Activated naive CD8-positive, alpha-beta T cell treated with anti-CD3 and anti-CD28 coated beads, Interleukin-2, amount 50 U/mL, for 24 hours (primary cell): ENCODE measurements at places on chromosomes 7 and 10.

DNA sequence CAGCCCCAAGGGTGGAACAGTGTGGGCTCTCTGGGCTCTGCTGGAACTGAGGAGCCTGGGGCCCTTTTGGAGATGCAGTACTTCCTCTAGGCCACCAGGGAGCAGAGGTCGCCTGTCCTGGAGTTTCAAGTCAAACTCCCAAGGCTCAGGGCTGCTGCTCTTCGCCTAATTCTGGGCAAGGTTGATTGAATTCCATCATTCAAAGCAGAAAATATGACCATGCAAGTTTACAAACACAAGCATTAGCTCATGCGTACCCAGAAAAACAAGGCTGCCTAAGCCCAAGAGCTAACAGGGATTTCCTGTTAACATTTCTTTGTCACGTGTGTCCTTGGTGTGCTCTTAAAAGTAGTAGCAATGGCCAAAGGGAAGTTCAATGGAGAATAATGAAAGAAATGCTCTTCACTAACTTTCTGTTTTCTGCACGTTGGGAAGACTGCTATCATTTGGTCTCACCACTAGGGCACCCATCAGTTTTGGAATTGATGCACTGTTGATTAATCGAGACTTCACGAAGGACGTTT lies 20.1 kb downstream of the LDB3 start:
- DNase-seq: peak; percentile 45

- no peak for DNase-seq
These were observed 75.4 kb downstream of the CFTR start for GRCh38 chr7:117555260-117555659.

DNA sequence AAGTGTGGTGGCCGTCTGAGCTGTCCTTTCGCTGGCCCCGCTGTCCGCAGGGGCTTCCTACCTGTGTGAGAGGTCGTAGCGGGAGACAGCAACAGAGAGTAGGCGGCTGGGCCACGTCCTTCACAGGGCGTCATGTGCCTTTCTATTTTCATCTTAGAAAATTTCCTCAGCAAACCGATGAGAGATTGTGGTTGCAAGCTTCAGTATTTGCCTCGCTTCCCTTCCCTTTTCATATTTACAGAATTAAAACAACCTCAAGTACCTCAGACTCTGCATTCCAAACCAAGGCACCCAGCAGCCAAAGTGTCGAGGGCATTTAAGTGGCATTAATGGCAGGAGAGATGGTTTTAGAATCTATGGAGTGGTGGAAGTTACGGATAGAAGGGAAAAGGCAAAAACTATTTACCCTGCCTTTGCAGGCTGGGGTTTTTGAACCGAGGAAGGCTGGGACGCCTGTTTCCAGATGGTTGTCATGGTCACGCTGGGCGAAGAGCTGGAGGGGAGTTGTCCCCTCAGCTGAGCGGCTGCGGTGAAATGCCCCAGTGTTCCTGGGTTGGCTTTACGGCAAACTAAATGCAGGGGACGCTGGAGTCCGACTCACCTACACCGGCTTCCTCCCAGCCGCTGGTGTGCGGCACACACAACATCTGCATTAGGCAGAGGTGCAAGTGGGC lies 41.9 kb downstream of the WIPI2 start:
- no peak for DNase-seq

GRCh38 chr10:93076871-93077270 lies 3.2 kb downstream of the CYP26A1 start:
- DNase-seq: no peak

DNA sequence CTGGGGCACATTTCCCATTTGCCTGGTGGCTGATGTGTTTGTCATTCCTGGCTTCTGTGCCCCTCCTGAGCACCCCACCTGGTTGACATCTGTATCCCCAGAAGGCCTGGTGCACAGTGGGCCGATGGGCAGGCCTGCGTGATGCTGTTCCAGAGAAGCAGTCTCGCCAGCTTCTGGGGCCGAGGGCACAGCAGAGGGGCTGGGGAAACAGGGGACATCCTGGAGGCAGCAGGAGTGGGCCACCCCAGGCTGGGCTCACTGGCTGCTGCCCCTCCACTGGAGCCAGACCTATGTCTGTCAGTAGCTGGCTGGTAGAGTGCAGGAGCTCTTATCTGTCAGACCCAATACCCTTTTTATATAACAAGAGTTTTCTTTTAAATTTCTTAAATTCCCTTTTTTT lies 896 bp upstream of the MYL7 start:
- no peak for DNase-seq

GRCh38 chr7:13414661-13415107 lies 574.8 kb downstream of the ETV1 start:
- no peak for DNase-seq

DNA sequence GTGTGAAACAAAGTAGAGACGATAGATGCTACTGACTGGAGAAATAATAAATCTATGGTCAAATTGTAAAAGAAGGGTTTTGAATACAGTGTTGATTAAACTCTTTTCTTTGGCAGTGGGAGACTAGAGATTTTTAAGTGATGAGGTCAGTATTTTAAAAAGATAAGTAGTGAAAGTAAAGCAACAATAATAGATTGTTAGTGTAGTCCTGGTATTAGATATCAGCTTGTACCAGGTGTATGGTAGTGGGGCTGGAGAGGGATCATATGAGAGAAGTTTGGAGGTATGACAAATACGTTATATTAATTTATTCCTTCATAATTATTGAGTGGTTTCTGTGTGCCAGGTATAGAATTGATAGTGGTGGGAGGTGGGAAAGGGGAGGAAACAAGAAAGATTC lies 25.2 kb downstream of the PHTF2 start:
- no peak for DNase-seq

- no peak for DNase-seq
These were observed 30.1 kb upstream of the KCNMA1 start for GRCh38 chr10:77667426-77668324.

GRCh38 chr10:62587011-62587410 lies 212.8 kb downstream of the ZNF365 start:
- no peak for DNase-seq

DNA sequence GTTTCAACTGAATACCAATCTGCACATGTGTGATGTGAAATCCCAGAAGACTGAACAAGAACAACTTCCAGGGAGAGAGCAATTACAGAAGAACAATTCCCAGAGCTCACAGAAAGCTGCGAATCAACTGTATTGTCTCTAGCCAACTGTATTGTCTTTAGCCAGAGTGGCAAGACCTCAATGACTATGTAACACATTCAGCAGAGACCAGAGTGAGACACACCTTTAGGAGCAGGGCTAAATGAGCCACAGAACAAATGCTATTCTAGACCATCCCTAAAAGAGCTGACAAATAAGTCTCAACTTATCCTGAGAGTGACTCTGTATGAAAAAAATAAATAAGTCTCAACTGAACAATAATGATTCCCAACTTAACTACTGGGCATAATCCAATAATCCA lies 72.0 kb downstream of the KMT2C start:
- DNase-seq: no peak

DNA sequence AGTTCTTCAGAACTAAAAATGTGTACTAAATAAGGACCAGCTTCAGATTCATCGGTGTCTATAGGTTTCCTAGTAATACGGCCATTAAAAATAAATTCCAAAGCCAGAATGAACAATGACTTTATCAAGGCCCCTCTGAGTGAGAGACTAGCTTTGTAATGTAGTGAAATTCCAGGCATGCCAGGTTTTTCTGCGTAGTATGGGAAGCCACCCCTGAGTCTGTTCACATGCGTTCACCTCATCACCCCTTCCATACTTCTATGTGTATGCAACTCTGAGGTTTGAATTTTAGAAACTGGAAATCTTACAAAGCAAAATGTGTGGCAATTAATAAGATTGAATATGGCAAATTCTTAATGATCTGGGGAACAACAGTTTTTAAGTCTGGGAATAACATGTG lies 24.5 kb downstream of the RNF32 start:
- no peak for DNase-seq

GRCh38 chr7:135409845-135410542 lies 99.9 kb downstream of the CNOT4 start:
- DNase-seq: no peak

GRCh38 chr7:90626013-90626412 lies 29.9 kb downstream of the CDK14 start:
- no peak for DNase-seq

GRCh38 chr7:27030393-27031050 lies 65.3 kb downstream of the HOXA1 start:
- no peak for DNase-seq

- DNase-seq: no peak
These were observed 103.8 kb downstream of the FZD1 start for GRCh38 chr7:91367812-91368578.

- DNase-seq: no peak
These were observed 51.2 kb downstream of the VIPR2 start for GRCh38 chr7:159093351-159093971.

DNA sequence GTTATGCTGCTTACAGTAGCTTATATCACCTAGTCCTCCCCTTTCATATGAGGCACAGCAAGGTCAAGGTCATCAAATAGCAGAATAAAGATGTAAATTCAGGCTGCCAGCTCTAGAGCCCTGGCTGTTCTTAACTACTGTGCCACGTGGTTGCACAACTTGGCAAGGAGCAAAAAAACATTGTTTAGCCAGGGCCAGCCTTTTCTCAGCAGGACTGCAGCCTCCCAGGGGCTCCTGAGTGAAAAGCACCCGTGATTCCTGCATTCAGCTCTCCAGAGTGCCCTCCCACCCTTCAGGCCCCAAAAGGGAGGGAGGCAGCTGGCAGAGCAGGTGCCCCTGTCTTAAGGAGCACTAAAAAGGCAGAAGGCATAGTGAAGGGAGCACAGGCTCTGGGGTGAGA lies 31.8 kb upstream of the TM9SF3 start:
- DNase-seq: no peak
